ENCODE measurements at places on chromosomes 12 and 14. TPM values are rescaled to one million over a fixed set of nuclear protein-coding genes. Genes with fewer than 3 reads are reported as not detected.

- no peak for DNase-seq
- H3K4me1 ChIP-seq = no peaks in the 10 kb centered on the region
- peak overlapping the region; percentile 97 for H3K27ac ChIP-seq
- peak overlapping the region; percentile 85 for H3K4me3 ChIP-seq
- H3K36me3 ChIP-seq = no peaks in the 10 kb centered on the region
- H3K27me3 ChIP-seq = no peaks in the 10 kb centered on the region
Measured at GRCh38 chr14:81219759-81220579, 790 bp downstream of the GTF2A1 start.

DNA sequence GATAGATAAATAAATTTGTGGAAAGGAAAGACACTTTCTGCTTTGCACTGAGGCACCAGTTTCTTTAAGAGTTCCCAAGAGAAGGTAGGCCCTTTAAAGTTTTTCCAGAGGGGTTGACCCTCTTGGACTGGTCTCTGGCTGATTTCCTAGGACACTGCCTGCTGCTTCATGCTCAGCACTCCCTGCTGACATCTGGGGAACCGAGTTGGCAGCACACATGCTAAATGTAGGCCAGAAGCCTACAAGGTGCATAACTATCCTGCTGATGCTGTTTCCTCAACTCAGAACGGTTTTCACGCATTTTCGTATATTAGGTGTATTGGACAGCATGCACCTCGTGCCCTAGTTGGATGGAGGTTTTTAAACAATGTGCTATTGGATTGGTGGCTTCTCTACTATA lies 887.2 kb upstream of the SEL1L start:
- H3K27ac ChIP-seq = no peak overlapping the region
- DNase-seq = no peak
- no peak overlapping the region for H3K4me3 ChIP-seq
- no peaks in the 10 kb centered on the region for H3K4me1 ChIP-seq
- H3K27me3 ChIP-seq = no peaks in the 10 kb centered on the region
- H3K36me3 ChIP-seq = no peaks in the 10 kb centered on the region

- no peaks in the 10 kb centered on the region for H3K36me3 ChIP-seq
- peak overlapping the region; percentile 31 for H3K27ac ChIP-seq
- H3K4me1 ChIP-seq = peaks cover 6% of the 10 kb centered on the region
Measured at GRCh38 chr14:101518611-101519473, 42.5 kb upstream of the DIO3 start.

- H3K36me3 ChIP-seq = no peaks in the 10 kb centered on the region
- H3K27ac ChIP-seq = no peak overlapping the region
- no peaks in the 10 kb centered on the region for H3K27me3 ChIP-seq
- DNase-seq = no peak
Measured at GRCh38 chr14:101635749-101636560, 74.7 kb downstream of the DIO3 start.

GRCh38 chr14:68627868-68628604 lies 164.8 kb downstream of the ZFP36L1 start:
- H3K4me1 ChIP-seq = no peaks in the 10 kb centered on the region
- DNase-seq = no peak
- no peaks in the 10 kb centered on the region for H3K36me3 ChIP-seq
- H3K27me3 ChIP-seq = no peaks in the 10 kb centered on the region

DNA sequence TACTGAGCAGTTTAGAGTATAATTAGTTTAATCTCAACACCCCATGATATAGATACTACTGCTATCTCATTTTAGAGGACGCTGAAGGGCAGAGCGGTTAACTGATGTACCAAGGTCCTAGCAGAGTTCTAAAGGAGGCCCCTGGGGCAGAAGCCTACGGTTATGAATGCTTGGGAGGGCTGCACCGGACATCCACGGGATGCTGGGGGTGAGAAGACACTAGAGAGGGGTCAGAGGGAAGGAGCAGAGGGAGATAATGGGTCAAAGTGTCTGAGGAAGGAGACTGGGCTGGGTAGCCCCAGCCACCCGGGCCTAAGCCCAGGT lies 1.6 kb upstream of the ACTR6 start:
- H3K4me3 ChIP-seq = peak overlapping the region; percentile 58

GRCh38 chr14:25396128-25396527 lies 346.2 kb upstream of the STXBP6 start:
- H3K4me1 ChIP-seq = no peaks in the 10 kb centered on the region
- H3K36me3 ChIP-seq = no peaks in the 10 kb centered on the region
- H3K27me3 ChIP-seq = no peaks in the 10 kb centered on the region
- H3K4me3 ChIP-seq = no peak overlapping the region
- no peak overlapping the region for H3K27ac ChIP-seq

GRCh38 chr12:18259906-18260682 lies 1.2 kb upstream of the PIK3C2G start:
- no peaks in the 10 kb centered on the region for H3K4me1 ChIP-seq
- H3K27ac ChIP-seq = no peak overlapping the region
- H3K27me3 ChIP-seq = no peaks in the 10 kb centered on the region
- no peak overlapping the region for H3K4me3 ChIP-seq
- no peaks in the 10 kb centered on the region for H3K36me3 ChIP-seq
- DNase-seq = no peak

- H3K4me3 ChIP-seq = peak within 1 kb of the TSS; percentile 27
- peaks cover 44% of the 10 kb centered on the region for H3K27me3 ChIP-seq
- no peak for DNase-seq
Measured at GRCh38 chr14:77141214-77142004, at the start of gene ZDHHC22. Gene ZDHHC22 (minus strand): TSS chr14:77141791. CDS start chr14:77139738, 2,053 bp downstream.

- no peak overlapping the region for H3K27ac ChIP-seq
- H3K27me3 ChIP-seq = no peaks in the 10 kb centered on the region
- DNase-seq = no peak
- no peak overlapping the region for H3K4me3 ChIP-seq
Measured at GRCh38 chr14:79661752-79662151, 549.6 kb downstream of the DIO2 start.

DNA sequence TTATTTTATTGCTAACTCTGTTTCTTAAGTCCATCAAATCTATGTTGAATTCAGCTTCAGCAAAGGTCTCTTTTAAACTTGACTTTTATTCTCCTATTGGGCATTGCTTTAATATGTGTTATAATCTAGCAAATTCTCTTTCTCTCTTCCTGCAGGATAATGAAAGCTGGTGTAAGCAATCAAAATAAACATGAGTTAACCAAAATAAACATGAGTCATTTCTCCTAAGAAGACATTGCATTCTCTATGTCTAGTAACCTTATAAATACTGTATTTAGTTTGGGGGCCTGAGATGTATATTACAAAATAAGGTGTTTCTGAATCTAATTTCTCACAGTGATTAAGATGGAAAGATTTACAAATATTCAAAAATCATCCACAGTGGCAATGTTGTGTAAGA lies 739.1 kb upstream of the ATXN7L3B start:
- no peak overlapping the region for H3K27ac ChIP-seq
- no peak for DNase-seq
- H3K36me3 ChIP-seq = no peaks in the 10 kb centered on the region
- no peaks in the 10 kb centered on the region for H3K27me3 ChIP-seq

- no peak for DNase-seq
- H3K36me3 ChIP-seq = no peaks in the 10 kb centered on the region
- H3K27ac ChIP-seq = no peak overlapping the region
Measured at GRCh38 chr12:56097738-56098137, 6.6 kb upstream of the PA2G4 start.

- H3K36me3 ChIP-seq = no peaks in the 10 kb centered on the region
- peaks cover 17% of the 10 kb centered on the region for H3K4me1 ChIP-seq
- no peak overlapping the region for H3K4me3 ChIP-seq
- H3K27ac ChIP-seq = no peak overlapping the region
- no peak for DNase-seq
- H3K27me3 ChIP-seq = no peaks in the 10 kb centered on the region
Measured at GRCh38 chr12:74891083-74891668, 318.5 kb downstream of the KCNC2 start.

GRCh38 chr12:122659579-122659978 lies 43.6 kb downstream of the HCAR2 start:
- no peaks in the 10 kb centered on the region for H3K4me1 ChIP-seq
- no peak overlapping the region for H3K4me3 ChIP-seq
- H3K36me3 ChIP-seq = no peaks in the 10 kb centered on the region
- no peak overlapping the region for H3K27ac ChIP-seq
- no peaks in the 10 kb centered on the region for H3K27me3 ChIP-seq
- DNase-seq = no peak

- DNase-seq = no peak
- no peaks in the 10 kb centered on the region for H3K36me3 ChIP-seq
- no peaks in the 10 kb centered on the region for H3K4me1 ChIP-seq
- H3K4me3 ChIP-seq = no peak overlapping the region
- H3K27me3 ChIP-seq = no peaks in the 10 kb centered on the region
Measured at GRCh38 chr12:25719505-25719904, 166.4 kb upstream of the LMNTD1 start.

DNA sequence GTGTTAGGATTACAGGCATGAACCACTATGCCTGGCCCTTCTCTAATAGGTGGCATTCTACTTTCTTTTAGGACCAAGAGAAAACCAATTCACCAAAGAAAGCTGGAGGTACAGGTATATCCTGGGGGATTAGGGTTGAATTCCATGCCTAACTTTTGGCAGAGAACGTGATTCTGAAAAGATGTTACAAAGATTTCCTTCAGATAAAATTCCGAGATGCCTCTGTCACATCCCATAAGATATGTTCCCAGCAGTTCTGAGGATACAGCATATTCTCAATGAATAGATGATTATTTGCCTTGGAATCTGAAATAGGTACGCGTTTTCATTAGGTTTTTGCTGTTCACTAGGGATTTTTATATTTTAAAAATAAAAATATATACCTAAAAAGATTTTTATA lies 111.9 kb upstream of the KRAS start:
- no peaks in the 10 kb centered on the region for H3K36me3 ChIP-seq
- no peak overlapping the region for H3K27ac ChIP-seq
- no peak overlapping the region for H3K4me3 ChIP-seq

- H3K27ac ChIP-seq = no peak overlapping the region
- H3K36me3 ChIP-seq = no peaks in the 10 kb centered on the region
- H3K4me3 ChIP-seq = no peak overlapping the region
- no peaks in the 10 kb centered on the region for H3K27me3 ChIP-seq
- H3K4me1 ChIP-seq = no peaks in the 10 kb centered on the region
Measured at GRCh38 chr12:116332705-116333380, 55.4 kb upstream of the MED13L start.

DNA sequence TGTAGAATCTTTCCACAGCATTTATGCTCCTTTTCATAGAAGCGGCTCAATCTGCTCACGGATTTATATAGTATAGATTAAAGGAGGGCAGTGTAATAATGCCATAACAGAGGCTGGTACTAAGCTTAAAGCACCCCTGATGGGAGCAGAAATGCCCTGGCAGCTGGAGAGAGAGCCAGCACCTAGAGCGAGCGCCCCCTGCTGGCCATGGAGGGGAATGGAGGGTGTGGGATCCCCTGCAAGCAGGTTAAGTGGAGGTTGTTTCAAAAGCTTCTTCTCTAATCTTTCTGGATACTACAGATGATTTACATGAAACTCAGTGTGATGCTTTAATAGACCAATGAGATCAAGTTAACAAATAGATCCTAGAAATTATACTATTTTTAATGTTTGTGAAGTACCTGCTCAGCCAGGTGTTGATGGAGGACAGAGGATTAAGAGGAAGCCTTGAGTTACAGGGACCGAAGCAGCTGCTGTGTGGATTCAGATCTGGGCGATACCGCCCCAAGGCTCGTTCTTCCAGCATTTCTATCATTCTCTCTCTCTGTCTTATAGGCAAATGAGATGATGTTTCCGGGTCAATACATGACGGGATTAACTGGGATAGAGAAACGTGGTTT lies 1519.3 kb upstream of the TMEM132C start:
- H3K36me3 ChIP-seq = no peaks in the 10 kb centered on the region
- no peak overlapping the region for H3K27ac ChIP-seq
- H3K4me1 ChIP-seq = no peaks in the 10 kb centered on the region
- H3K27me3 ChIP-seq = no peaks in the 10 kb centered on the region

DNA sequence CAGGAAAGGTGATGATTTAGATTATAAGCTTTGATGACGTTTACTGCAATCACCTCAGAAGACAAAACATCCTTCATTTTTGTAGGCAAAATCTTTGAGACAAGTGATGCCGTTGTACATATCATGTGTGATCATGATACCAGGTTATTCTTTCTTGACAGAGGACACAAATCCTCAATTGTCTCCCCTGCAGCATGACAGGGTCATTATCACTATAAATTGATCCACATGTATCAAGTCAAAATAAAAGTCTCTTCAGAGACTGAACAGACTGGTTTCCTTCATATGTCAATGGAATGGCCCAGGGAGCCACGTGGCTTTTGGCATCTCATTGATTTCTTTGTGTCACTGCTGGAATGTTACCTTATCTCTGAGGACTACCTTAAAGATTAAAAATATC lies 995.7 kb downstream of the FLRT2 start:
- no peaks in the 10 kb centered on the region for H3K27me3 ChIP-seq
- H3K36me3 ChIP-seq = no peaks in the 10 kb centered on the region
- DNase-seq = no peak

DNA sequence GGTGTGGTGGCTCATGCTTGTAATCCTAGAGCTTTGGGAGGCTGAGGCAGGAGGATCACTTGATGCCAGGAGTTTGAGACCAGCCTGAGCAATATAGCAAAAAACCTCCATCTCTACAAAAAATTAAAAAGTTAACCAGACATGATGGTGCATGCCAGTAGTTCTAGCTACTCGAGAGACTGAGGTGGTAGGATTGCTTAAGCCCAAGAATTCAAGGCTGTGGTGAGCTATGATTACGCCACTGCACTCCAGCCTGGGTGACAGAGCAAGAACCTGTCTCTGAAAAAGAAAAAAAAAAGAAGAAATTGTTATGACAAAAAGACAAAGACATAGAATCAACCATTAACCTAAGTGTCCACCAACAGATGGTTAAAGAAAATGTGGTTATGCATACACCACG lies 2.1 kb upstream of the ATP23 start:
- no peak overlapping the region for H3K4me3 ChIP-seq
- no peaks in the 10 kb centered on the region for H3K36me3 ChIP-seq
- H3K27me3 ChIP-seq = no peaks in the 10 kb centered on the region
- H3K27ac ChIP-seq = no peak overlapping the region

GRCh38 chr12:40691913-40692764 lies at the start of gene CNTN1:
Gene CNTN1 (plus strand): TSS chr12:40692439.
- peak; percentile 83 for DNase-seq
- H3K4me1 ChIP-seq = peaks cover 20% of the 10 kb centered on the region
- H3K36me3 ChIP-seq = no peaks in the 10 kb centered on the region
- peak within 1 kb of the TSS; percentile 64 for H3K4me3 ChIP-seq
- no peaks in the 10 kb centered on the region for H3K27me3 ChIP-seq

GRCh38 chr12:121711361-121712189 lies 977 bp upstream of the TMEM120B start:
- peak overlapping the region; percentile 91 for H3K27ac ChIP-seq
- H3K4me3 ChIP-seq = peak overlapping the region; percentile 73
- H3K36me3 ChIP-seq = no peaks in the 10 kb centered on the region
- peaks cover 21% of the 10 kb centered on the region for H3K4me1 ChIP-seq
- no peak for DNase-seq
- no peaks in the 10 kb centered on the region for H3K27me3 ChIP-seq

The SMIM41 gene
- total RNA-seq = not detected

The FAM186B gene
- 0.54 TPM for total RNA-seq

The RD3L gene
- not detected for total RNA-seq

The STYK1 gene
- 0.54 TPM for total RNA-seq

The TAS2R8 gene
- total RNA-seq = 0.49 TPM

The PPP1R3E gene
- total RNA-seq = 4.5 TPM

The COCH gene
- total RNA-seq = 0.71 TPM

The GPR68 gene
- total RNA-seq = 1.7 TPM

The KLRG1 gene
- total RNA-seq = 4.3 TPM

The SERPINA1 gene
- total RNA-seq = 1.9 TPM

The LRCOL1 gene
- total RNA-seq = not detected

The KRT5 gene
- total RNA-seq = not detected

The HOXC6 gene
- not detected for total RNA-seq

The ESRRB gene
- under 0.01 TPM for total RNA-seq

The SLC38A4 gene
- total RNA-seq = 0.55 TPM

The ADGRD1 gene
- total RNA-seq = 22.5 TPM
